ENCODE measurements at places on chromosomes 5 and 9.

GRCh38 chr5:5783021-5783420 lies 360.5 kb downstream of the ICE1 start:
- DNase-seq, result no peak

DNA sequence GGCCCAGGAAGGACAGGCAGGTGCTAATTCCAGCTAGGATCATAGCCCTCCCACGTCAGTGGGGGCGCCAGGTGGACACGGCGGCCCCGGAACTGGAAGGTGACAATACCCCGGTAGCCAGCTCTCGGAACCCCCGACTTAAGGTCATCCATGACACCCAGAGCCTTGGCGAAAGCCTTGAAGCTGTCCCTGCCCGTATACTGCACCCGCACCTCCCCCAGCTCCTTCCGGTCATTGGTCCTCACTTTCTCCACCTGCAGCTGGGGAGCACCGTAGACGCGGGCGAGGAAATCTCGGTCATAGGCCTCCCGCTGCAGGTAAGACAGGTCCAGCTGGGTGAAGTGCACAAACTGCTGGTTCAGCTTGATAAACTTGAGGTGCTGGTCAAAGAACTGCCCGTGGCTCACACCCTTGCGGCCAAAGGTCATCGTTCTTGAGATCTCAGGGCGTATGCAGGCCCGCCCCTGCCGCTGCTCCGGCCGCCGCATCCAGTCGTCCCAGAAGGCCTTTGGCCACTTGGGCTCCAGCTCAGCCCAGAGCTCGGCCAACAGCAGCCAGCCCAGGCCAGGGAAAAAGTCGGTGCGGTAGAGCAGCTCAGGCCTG lies 10.9 kb downstream of the MGAT1 start:
- DNase-seq, result no peak

DNA sequence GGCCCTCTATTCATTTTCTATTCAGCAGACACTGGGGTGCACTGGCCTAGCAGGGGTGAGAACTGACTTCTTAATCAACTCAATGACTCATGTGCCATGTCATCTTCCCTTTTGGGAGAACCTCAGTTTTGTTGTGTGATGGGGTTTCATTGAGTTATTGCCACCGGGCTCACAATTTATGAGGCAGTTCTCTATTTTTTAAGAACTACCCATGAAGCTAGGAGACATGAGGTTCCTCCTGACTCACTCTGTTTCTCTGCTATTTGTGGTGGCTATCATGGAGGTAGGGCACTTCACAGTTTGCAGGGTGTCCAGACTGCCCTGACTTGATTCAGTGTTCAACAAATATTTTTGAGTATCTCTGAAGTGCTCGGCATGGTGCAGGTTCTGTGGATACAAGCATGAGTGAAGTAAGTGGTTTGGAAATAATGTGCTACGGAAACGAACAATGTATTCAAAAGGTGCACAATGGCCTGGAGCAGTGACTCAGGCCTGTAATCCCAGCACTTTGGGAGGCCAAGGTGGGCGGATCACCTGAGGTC lies 39.3 kb downstream of the SPARC start:
- no peak for DNase-seq

DNA sequence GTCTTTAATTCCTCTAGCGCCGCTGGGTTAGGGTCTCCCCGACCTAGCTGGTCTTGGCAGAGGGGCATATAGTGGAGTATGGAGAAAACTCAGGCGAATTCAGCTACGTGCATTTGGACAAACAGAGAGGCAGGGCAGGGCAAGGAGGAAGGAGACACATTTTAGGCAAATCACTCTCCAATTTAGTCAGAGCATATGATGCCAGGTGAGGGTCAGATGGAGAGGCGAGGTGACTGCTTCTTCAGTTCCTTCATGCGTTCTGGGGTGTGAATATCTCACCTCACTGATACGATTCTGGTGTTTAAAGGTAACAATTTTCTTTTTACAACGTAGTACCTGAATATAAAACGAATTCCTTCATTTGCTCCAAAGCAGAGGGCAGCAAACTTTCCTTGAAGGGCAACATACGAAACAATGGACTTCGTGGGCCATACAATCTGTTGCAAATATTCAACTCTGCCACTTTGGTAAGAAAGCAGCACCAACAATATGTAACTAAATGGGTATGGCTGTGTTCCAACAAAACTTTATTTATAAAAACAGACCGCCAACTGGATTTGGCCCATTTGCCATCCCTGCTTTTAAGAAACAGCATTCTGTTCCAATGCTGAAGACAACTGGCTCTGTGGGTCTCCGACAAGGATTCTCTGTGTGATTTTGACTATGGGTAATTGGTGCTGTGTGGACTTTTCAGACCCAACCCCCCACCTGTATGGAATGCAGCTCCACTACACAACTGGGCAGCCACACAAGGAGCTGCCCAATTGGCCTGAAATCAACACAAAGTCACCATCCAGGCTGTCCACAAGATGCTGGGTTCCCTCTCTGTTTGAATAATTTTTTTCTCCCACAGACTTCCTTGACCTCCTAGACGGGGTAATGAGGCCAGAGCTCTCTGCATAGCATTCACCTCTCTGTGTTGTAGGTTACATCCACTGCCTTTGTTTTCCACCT lies 53.8 kb downstream of the RAPGEF1 start:
- DNase-seq, result no peak

DNA sequence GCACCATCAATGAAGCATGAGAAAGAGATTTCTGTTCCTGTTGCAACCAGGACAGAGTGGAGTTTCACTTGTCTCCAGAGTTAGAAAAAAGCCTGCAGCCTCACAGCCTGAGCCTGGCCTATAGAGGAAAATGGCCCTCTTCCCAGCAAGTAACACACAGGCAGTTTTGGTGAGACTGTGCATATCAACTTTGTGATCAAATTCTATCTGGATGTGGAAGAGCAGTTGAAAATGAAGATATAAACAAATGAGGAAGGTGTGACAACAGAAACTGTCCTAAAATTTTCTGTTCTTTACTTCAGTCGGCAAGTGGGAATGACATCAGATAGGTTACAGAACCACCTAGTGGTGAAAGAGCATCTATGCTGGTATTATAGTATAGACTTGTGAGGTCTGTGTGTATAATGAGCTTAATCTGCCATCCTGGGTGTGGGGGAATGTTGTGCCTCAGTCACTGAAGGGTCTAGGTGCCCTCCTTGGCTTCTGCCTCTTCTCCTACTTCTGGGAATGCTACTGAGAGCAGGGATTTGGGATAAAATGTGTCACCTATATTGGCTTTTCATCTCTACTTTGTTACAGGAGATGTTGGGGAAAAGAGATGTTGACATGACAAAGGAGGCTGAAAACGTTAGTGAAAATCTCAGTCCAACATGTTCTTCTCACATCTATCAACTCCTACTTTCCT lies 28.2 kb downstream of the YIPF5 start:
- no peak for DNase-seq

DNA sequence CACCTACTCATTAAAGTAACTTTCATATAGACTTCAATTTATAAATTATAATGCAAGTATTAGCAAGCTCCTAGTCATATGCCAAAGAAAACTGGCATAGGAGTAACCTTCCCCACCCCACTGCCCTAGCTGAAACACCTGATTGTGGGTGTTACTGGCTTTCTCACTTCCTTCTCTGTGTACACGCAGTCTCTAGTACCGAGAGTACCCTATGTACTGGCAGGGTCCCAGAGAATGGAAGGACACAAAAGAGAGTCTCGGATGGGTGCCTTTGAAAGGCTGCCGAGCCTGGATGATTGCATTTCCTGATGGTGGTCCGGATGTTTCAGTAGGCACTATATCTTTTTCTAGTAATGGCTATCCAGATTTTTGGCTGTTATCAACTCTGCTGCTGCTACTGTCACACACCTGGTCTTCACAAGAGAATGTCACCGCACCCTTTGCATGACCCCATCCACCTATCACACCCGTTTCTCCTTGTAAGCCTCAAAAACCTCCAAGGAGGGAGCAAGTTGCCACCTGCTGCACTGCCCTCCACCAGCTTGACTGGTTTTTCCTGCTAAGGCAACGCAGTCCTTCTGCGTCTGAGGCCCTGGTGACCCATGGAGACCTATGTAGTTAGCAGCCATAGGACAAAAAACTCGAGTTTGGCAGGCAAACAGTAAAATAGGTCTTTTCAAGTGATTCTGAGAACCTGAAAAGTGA lies 53.8 kb upstream of the CLINT1 start:
- DNase-seq, result no peak
